ENCODE measurements at places on chromosomes 3 and 15.

- no peak for DNase-seq
These were observed 88.7 kb upstream of the C15orf39 start for GRCh38 chr15:75112848-75113492.

DNA sequence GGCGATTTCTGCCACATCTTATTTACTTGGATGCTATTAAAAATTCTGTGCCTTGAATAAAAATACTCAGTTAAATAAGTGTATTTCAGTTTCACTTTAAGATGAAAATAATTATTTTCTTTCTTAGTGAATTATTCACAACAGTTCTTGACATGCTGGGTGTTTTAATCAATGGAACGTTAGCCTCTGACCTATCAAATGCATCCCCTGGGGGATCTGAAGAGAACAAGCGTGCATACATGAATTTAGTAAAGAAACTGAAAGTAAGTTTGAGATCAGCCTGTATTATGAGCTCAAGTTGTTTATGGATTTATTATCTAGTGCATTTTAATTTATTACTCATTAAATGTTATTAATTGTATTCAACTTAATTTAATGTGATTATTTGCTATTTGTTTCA is 597 bp downstream of the P2RY12 start:
- DNase-seq: no peak

GRCh38 chr15:85800478-85801123 is 5.9 kb upstream of the KLHL25 start:
- peak; percentile 55 for DNase-seq

DNA sequence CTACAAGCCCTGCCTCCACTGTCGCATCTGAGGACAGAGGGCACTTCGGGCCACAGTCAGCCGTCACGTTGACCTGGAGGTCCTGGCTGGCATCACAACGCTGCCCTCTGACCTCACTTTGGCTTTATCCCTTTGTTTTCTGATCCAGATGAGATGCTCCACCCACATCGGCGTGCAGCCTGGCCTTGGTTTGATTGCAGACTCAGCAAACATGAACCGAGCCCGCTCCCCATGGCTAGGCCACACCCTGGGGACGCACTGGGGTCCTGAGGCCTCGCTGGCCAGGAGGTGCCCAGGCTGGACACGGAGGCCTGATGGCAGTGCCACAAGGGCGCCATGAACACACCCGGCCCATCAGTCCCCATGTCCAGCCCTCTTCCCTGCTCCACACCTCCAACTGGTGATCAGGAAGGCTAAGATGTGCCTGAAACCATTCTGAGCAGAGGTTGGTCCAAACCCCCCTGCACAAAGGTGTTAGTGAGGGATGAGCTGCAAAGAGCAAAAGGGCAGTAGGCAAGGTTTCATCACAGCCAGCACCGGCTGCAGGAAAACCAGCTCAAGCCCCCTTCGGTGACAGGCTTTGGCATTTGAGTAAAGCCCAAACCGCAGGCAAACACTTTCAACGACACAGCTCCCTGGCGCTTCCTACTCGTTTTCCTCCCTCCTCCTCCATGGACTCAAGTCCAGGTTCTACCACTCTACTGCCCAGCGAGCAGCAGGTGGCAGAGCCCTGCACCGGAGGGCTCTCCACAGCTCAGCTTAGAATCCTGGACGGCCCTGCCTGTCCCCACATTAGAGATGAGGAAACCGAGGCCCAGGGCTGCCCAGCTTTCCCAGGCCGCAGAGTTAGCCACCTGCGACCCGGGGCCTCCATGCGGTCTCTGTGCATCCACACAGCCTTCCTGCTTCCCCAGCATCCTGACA is 165.8 kb downstream of the NUP210 start:
- no peak for DNase-seq

- DNase-seq: no peak
These were observed 59.5 kb upstream of the ZNF148 start for GRCh38 chr3:125434582-125435011.

- no peak for DNase-seq
These were observed 6.6 kb downstream of the EHD4 start for GRCh38 chr15:41965441-41966413.

GRCh38 chr3:104510131-104510849 is 856.4 kb upstream of the ALCAM start:
- no peak for DNase-seq

GRCh38 chr3:70861234-70861633 is 548.8 kb upstream of the MDFIC2 start:
- no peak for DNase-seq

DNA sequence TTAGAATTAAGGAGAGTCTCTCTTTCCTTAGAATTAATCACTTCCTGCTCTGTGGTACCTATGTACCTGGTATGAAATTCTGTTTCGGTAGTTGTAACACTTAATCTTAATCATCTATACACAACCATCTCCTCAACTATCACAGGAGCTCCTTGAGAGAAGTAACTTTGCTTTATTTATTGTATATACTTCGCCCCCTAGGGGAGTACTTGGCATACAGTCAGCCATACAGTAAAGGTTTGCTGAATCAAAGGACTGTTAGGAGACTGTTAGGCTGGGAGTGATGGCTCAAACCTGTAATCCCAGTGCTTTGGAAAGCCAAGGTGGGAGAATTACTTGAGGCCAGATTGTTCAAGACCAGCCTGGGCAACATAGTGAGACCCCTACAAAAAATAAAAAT is 44.7 kb downstream of the RORA start:
- DNase-seq: no peak

GRCh38 chr3:88921986-88922385 is 185.4 kb upstream of the EPHA3 start:
- no peak for DNase-seq

DNA sequence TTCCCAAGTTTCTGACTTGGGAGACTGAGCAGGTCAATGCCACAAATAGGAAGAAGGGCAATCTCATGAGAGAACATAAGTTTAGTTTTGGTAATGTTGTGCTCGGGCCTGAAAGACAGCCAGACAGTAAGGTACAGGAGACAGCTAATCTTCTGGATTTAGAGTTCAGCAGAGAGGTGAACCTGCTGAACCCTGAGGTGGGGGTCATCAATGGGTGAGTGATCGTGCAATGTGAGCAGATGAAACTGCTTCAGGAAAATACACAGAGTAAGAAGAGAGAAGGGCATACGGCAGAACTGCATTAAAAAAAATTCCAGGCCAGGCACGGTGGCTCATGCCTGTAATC is 23.3 kb downstream of the RUBCN start:
- no peak for DNase-seq

- no peak for DNase-seq
These were observed 13.2 kb upstream of the SLC7A14 start for GRCh38 chr3:170599091-170599490.

DNA sequence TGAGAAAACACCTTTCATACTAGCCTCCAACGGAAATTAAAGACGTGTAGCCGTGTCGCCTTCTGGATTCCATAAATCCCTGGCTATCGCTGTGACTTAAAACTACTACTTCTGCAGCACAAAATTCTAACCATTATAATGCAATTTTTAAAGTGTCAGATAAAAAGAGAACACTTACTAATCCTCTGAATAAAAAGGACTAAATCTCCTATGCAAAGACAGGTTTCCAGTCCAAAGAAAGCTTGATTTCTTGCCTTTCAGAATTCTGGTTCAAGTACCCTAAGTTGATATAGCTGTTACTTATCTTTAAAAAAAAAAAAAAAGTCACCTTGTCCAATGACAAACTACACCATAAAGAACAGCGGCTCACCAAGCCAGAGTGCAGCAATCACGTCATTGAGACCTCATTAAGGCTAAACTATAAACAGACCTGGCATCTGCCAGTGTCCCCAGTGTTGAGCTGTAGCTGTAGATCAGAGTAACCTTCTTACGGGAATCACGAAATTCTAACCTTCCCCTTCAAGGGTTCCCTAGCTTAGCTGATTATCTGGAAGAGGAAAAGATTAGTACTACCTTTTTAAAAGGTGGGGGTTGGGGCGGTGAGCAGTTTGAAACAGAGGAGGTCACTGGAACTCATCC is 2.2 kb downstream of the ABCC5 start:
- DNase-seq: no peak

DNA sequence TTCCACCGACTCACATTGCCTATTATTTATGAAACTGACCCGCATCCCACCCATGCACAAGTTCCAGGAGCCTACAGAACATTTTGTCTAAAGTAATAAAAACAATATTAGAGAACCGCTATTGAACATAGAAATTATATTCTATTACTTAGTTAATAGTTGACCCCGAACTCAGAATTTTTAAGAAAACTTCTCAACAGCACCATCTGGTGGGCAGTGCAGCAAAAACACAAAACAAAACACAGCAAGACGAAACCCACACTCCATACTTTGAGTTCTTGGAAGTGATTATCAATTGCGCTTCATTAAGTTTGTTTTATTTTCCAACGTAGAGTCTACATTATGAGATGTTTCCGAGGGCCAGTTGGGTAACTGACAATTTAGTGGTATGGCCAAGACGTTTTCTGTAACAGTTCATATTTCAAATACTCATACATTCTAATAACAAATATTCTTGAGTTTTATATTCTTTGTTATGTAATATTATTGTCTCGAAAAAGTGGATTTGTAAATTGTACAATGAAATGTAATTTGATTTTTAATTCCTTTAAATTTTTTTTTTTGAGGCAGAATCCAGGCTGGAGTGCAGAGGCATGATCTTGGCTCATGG is 24.0 kb upstream of the C3orf70 start:
- DNase-seq: no peak
